ENCODE measurements at places on chromosomes 3 and 15. TPM values are rescaled to one million over a fixed set of nuclear protein-coding genes. Genes with fewer than 3 reads are reported as not detected.

The ZNF774 gene
- 0.82 TPM for total RNA-seq

The GRAMD2A gene
- not detected for total RNA-seq

The DNAJA4 gene
- 36.8 TPM for total RNA-seq

The CGNL1 gene
- total RNA-seq, result not detected

The FURIN gene
- 83.7 TPM for total RNA-seq

The TRH gene
- total RNA-seq, result not detected

The TMEM266 gene
- not detected for total RNA-seq

The APOD gene
- not detected for total RNA-seq

The SH2D7 gene
- not detected for total RNA-seq

The IQCF5 gene
- total RNA-seq, result not detected

The CD200R1 gene
- total RNA-seq, result 1.8 TPM

The SLC7A14 gene
- total RNA-seq, result not detected

GRCh38 chr3:157046520-157046919 is 113.4 kb downstream of the CCNL1 start:
- DNase-seq, result no peak

- DNase-seq, result peak; percentile 87
Observed at GRCh38 chr3:58177747-58178527, 32.8 kb downstream of the DNASE1L3 start.

GRCh38 chr15:92020207-92020606 is 166.7 kb downstream of the SLCO3A1 start:
- DNase-seq, result no peak

- DNase-seq, result no peak
Observed at GRCh38 chr3:42851228-42851834, 24.3 kb downstream of the CYP8B1 start.

DNA sequence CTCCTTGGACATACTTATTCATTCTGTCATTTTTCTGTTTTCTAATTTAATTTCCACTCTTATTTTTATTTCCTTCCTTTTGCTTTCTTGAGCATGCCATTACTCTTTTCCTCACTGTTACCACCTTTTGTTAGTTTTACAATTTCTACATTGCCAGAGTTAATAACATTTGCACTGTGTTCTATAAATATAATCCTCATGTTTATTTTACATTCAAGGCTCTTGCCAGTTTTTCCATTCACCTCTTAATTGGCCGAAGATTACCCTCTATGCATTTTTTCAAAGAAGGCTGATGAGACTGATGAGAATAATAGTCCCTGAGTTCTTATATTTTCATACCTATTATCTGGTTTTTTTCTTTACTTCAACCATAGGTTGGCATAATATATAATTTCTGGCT is 10.5 kb downstream of the BTD start:
- DNase-seq, result no peak

DNA sequence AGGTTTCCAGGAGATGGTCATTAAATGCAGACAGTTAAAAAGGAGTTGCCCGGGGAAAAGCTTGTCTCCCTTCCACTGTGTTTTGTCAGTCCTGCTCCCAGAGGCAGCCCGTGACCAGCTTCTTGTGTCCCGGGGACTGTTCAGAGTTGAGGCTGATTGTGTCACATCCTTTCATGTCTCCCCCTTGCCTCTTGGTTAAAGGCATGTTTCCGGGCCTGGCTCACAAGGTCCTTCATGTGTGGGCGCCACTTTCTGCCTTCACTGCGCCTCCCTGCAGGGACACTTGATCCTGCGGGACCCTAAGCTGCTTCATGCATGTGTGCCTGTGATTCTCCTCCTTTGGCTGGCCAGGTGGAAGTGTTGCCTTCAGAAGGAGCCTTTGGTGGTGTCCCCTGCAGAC is 9.2 kb downstream of the CHCHD6 start:
- DNase-seq, result no peak

DNA sequence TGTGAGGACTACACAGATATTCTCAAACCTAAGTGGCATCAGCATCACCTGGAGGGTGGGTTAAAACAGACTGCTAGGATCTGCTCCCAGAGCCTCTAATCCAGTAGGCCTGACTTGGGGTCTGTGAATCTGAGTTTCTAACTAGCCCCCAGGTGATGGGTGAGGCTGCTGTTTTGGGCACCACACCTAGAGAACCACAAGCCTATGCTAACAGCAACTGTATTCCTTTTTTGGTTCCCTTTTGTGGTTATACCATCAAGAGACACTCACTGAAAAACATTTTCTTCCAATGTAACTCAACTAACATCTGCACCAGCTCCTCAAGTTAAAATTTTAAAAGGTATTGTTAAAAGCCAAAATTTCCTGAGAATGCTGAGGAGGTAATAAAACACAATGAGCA is 16.0 kb downstream of the WDR82 start:
- no peak for DNase-seq

DNA sequence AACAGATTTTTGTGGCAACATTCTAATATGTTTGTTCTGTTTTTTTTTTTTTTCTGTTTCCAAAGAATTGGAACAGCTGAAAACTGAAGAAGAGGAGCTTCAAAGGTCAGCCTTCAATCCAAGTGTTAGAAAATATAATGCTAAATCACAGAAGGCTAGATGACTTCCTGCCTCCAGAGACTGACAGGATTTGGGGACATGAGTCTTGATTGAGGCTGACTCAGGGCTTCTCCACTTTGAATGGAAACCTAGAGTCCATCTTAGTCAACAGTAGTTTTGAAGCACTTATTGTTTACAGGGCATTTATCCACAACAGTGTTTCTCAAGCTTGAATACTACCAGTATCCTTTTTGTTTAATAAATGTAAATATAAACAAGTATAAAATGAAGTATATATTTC is 44.5 kb upstream of the RAD51 start:
- no peak for DNase-seq

DNA sequence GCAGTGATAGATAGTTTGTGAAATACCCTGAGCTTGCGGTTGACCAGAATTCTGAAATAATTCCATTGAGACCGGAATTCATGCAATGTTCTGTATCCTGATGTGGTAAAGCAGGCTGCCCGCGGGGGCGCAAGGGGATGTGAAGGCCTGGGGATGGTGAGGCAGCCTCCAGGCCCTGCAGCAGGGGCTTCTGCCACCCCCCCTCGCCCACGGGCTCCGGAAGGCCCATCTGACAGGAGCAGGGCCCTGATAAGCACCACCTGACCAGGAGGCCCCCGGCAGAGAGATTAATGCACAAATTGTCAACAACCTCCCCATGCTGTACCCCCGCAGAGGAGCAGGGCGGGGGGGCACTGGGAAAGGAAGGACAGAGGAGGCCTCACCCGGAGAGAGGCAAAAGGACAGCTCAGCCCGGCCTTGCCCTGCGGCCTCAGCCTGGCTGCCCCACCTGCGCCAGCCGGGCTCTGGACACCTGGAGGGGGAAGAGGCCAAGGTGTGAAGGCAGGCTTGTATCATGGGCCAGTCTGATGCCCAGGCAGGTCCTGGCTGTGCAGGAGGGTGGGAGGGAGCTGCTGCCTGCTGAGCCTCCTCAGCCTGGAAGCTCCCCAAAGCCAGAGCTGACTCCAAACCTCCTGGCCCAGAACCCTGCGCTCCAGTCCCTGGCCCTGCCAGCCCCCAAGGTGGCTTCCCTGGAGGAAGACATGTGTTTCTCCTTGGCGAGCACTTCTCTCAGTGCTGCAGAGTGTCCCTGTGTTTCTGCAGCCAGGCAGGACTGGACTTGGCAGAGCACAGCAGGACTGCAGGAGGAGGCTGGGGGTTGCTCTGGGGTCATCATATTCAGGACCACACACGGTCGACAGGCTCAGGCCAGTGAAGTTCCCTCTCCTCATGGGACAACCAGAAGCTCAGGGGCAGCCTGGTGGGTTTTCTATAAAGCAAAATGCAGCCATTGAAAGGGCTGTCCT is 46.5 kb downstream of the RPN1 start:
- no peak for DNase-seq

GRCh38 chr3:12588039-12589009 is 31.4 kb downstream of the MKRN2 start:
- DNase-seq, result no peak

DNA sequence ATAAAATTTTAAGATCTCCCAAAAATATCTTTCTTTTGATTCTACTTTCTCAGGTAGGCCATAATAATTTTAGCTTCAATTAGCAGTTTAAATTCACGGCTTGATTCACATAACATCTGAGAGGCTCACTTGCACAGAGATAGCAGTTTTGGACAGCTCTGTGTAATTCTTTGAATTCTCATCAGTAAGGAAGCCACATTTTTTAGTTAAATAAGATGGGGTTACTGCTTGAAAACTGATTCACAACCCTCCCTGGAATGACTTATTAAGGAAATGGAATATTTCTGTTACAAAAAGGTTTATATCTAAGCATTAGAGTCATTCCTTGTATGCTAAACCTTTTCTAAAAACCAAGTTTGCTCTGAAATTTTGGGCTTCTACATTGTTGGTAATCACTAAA is 212.7 kb downstream of the ALCAM start:
- DNase-seq, result no peak

DNA sequence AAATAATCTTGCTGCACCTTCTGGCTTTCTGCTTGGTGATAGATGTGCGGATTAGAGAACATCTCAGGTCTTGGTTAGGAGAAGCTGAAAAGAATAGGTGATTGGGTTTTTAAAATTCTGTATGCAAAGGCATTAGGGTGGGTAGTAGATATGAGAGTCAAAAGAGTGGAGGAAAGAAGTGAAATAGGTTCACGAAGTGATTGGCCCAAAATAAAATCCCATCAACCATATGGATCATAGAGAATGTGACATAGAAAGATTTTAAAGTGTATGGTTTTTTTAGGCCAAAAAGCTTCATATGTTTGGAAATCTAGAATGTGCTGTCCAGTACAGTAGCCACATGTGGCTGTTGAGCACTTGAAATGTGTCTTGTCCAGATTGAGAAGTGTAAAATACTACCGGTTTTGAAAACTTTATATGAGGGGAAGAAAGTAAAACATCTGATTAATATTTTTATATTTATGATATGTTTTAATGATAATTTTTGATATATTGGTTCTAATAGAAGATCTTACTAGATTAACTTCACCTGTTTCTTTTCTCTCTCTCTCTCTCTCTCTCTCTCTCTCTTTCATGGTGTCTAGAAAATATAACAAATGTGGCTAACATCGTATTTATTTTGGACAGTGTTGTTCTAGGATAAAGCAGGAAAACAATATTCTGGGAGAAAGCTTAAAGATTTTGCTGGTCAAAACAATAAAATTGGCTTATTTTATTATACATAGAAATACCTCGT is 2.9 kb downstream of the MBNL1 start:
- DNase-seq, result no peak

GRCh38 chr15:77415450-77416147 is 4.3 kb downstream of the PEAK1 start:
- no peak for DNase-seq

GRCh38 chr15:74392451-74392830 is 25.0 kb upstream of the CYP11A1 start:
- no peak for DNase-seq

GRCh38 chr15:47473106-47473725 is 244.1 kb upstream of the SEMA6D start:
- DNase-seq, result no peak

DNA sequence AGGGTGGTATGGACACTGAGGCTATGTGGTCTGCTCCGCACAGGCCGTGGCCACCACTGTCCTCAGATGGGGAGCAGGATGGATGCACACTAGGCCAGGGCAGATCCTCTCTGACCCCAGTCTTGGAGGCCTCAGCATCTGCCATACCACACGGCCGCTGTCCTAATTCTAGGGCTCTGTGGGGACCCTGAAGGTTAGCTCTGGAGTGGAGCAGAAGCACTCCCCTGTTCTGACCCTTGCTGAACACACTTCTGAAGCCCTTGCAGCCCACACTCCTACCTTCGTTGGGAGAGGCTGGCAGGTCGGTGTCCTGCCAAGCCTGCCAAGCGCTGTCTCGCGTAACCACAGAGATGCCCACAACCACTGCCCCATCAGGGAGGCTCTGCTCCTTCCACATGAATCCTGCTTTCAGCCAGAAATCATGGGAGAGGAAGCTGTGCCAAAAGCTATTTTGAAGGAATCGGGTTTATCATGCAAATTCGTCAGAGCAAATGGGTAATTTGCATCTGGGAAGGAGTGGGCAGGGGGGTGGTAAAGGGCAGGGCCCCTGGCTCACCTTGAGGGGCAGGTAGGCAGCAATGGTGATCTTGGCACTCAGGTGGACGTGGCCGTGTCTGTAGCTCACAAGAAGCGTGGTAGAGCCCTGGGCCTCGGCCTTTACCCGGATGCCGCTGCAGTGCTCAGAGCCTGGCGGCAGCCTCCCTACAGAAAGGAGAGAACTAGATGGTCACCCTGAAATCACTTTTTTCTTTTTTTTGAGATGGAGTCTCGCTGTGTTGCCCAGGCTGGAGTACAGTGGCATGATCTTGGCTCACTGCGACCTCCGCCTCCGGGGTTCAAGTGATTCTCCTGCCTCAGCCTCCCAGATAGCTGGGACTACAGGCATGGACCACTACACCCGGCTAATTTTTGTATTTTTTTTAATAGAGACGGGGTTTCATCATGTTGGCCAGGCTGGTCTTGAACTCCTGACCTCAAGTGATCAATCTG is 54.4 kb downstream of the NUP210 start:
- no peak for DNase-seq

- DNase-seq, result no peak
Observed at GRCh38 chr3:24684506-24685023, 189.9 kb upstream of the THRB start.

GRCh38 chr3:196659901-196660351 is 20.4 kb downstream of the NRROS start:
- no peak for DNase-seq

GRCh38 chr3:113468539-113468938 is 27.2 kb upstream of the CFAP44 start:
- no peak for DNase-seq

- no peak for DNase-seq
Observed at GRCh38 chr3:177665122-177665808, 468.0 kb upstream of the TBL1XR1 start.

- DNase-seq, result no peak
Observed at GRCh38 chr15:99734575-99734974, 1.3 kb upstream of the LYSMD4 start.

- DNase-seq, result no peak
Observed at GRCh38 chr3:17544632-17545031, 197.8 kb downstream of the TBC1D5 start.

GRCh38 chr3:77329116-77329515 is 289.2 kb downstream of the ROBO2 start:
- DNase-seq, result no peak

DNA sequence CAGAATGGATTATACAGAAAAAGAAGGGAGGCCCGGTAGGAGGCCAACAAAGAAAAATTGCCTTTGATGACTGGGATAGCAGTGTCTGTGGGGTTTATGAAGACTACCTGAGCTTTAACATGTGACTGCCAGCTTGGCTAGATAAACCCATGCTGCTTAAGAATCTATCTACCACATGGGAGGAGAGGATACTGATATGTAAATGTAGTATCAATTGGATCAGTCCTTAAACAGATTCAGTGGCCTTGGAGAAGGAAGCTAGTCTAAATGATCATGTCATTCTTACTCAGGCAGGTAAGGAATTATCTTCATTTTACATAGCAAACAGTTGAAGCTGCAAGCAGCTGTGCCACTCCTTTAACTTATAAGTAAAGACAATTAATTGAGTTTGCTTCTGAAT is 50.0 kb upstream of the SYNPR start:
- no peak for DNase-seq

- DNase-seq, result no peak
Observed at GRCh38 chr3:116601206-116601605, 108.4 kb upstream of the TUSC7 start.

All from activated naive CD8-positive, alpha-beta T cell treated with anti-CD3 and anti-CD28 coated beads for 36 hours (primary cell).